T-helper 2 cell treated with Interferon-gamma antibody and Interleukin-4, amounts not matched to agents 5 μg/mL and 100 μg/mL, for 36 hours (primary cell): ENCODE measurements at places on chromosomes 3 and 15.

DNA sequence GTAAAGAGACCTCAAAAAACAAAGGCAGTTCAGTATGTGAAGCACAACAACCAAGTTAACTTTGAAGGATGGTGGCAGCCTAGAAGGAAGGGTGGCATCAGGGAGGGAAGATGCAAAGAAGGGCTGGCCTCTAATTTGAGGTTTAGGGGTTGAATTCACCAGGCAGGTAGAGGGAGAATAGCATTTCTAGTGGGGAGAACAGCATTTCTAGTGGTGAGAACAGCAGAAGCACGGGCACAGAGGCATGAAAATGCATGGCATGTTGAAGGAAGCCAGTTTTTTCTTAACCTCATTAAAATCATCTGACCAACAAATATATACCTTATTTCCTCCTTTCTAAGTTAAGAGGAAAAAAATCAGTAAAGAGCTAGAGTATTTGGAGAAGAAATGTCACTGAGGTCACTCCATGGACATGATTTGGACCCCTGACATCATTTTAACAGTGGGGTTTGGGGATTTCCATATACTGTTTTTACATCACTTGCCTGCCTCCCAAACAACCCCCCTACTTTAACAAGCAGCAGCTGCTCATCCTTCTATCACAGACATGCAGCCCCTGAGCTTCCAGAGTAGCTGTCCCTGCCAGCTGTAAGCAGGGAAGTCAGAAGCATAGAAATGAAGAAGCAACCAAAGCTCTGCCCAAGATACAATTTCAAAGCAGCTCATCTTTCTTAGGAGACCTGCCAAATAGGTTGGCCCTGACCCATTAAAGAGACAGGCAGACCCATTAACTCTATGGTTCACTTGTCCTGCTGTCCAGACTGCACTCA, 2.4 kb upstream of the POPDC2 start:
- no peak for DNase-seq

- DNase-seq, result no peak
Measured at GRCh38 chr3:100149713-100150415, 35.6 kb upstream of the FILIP1L start.

DNA sequence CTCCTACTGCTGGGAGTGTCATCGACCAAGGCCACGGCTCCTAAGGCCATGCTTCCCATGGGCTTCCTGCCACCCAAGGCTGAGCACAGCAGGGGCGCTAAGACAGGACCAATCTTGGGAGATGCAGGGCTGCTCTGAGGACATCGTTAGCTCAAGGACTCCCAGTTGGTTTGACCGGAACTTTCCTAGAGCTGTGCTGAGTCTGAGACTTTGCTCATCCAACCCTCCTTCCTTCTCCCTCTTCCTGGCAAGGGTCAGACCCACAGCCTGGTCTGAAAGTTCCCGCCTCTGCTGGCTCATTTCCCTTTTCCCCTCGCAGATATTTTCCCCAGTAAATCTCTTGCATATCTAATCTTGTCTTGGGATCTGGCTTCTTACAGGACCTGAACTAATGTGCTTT, 57.2 kb downstream of the EPHB3 start:
- no peak for DNase-seq

DNA sequence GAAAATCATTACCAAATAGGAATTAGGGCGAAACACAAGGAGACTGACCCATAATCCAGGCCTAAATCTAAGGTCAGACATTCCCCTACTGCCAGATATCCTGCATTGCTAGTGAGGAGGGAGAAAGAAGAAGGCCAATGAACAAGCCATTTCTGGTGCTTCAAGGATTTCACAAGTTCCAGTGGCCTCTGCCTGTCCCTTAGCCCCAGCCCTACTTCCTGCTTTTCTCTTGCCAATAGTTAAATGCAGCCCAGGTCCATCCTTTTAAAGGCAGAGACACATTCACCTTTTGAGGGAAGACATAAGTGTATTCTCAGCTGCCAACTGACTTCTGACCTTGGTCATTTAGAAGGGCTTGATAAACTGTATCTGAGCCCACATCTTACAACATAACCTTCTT, 135.8 kb downstream of the ZNF621 start:
- no peak for DNase-seq

- no peak for DNase-seq
Measured at GRCh38 chr3:191300422-191300821, 28.8 kb upstream of the CCDC50 start.

GRCh38 chr3:98564282-98565005, 29.0 kb downstream of the CPOX start:
- DNase-seq, result no peak

- DNase-seq, result no peak
Measured at GRCh38 chr3:45214061-45214680, 11.9 kb downstream of the TMEM158 start.

DNA sequence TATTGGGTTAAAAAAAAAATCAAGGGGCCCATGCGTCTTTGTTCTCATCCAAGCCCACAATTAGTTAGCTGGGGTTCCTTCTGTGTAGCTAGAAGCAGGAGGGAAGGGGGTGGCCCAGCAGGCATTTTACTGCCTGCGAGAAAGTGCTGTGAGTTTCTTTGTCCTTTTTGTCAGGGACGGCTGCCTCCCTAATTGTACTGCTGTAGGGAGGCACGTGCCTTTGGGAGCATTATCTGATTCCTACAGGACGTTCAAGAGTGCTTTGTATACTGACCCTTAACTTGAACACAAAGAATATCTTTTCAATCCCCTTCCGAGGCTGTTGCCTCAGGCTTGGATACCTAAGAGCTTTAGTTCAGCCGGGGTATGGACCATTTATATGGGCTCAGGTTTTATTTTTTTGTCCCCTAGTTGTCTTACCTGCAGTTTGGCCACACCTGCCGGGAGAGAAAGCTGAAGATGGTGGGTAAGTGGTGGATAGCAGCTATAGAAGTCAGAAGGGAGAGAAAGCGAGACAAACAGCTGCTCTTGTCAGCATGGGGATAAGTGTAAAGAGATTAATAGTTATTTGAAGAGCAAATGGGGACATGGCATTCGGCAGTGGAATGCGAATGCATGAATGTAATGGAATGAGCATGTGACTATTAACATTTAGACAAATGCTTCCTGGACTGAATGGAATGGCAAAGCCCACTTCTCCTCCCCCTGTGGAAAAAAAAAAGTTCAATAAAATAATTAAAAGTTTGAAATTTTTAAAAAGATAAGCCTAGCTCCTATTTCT, 175.2 kb downstream of the TP63 start:
- no peak for DNase-seq

GRCh38 chr15:32837935-32838334, 120.1 kb downstream of the GREM1 start:
- DNase-seq, result no peak

GRCh38 chr3:120640231-120640630, 41.8 kb downstream of the HGD start:
- no peak for DNase-seq

DNA sequence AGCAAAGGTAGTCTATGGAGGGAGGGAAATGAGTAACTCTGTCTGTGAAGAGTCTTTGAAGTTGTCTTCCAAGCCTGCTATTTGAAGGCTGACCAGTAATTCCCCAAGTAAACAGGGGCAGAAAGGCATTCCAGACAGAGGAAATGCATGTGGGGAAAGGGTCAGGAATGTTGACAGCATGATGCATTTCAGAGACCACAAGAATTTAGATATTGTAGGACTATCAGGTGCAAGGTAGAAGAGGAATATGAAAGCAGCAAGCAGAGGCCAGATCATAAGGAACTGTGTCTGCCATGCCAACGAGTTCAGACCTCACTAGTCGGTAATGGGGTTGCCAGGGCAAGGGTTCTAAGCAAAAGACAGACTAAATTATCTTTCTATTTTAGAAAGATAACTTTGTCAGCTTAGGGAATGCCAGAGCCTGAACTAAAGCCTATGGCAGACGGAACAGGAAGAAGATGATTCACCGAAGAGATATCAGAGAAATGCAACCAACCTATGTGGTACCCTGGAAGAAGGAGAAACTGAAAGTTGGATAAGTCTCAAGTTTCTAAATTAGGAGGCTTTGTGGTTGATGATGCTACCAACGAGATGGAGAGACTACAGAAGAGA, 327.0 kb upstream of the RORA start:
- DNase-seq, result no peak

- DNase-seq, result no peak
Measured at GRCh38 chr3:25483456-25483855, 55.4 kb downstream of the RARB start.

DNA sequence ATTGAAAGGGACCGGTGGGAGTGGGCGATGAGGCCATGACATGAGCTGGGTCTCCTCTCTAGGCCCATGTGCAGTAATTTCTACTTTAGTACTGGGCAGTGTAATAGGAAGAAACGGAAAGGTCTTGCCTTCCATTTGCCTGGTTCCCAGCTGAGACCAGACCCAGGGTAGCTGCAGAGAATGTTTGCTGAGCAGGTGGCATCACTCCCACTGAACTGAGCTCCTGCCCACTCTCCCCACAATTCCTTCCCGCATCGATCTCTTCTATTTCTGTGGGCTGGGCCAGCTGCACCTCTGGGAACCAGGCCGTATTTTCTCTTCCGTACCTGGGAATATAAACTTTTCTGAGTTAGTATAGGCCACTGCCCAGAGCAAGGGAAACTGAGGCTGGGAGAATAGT, 15.8 kb downstream of the ESYT3 start:
- DNase-seq, result no peak
